ENCODE measurements at places on chromosomes 2 and 18.

- DNase-seq, result no peak
Measured at GRCh38 chr2:145123606-145124005, 603.7 kb upstream of the ZEB2 start.

DNA sequence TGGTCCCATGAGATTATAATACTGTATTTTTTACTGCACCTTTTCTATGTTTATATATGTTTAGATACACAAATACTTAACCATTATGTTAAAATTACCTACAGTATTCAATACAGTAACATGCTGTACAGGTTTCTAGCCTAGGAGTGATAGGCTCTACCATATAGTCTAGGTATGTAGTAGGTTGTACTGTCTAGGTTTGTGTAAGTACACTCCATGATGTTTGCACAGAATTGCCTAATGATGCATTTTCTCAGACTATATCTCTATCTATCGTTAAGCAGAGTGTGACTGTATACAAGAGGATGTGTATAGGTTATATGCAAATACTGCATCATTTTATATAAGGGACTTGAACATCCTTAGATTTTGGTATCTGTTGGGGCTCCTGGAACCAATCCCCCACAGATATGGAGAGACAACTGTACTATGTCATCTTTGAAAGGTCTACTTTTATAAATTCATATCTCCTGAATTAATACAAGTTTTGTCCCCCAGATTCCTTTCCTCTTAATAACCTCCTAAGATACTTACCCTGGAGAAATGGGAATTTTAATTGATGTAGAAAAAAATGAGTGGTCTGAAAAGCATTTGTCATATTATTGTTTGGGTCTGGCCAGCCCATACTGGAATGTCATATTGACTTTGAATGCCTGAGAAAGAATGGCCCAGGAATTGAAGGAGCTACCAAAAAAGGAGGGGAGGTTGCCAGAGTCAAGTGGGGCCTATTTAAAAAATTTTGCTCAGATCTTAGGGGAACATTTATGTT, 36.6 kb downstream of the EHBP1 start:
- no peak for DNase-seq

GRCh38 chr18:50280707-50281294, 522 bp downstream of the MBD1 start:
- no peak for DNase-seq

DNA sequence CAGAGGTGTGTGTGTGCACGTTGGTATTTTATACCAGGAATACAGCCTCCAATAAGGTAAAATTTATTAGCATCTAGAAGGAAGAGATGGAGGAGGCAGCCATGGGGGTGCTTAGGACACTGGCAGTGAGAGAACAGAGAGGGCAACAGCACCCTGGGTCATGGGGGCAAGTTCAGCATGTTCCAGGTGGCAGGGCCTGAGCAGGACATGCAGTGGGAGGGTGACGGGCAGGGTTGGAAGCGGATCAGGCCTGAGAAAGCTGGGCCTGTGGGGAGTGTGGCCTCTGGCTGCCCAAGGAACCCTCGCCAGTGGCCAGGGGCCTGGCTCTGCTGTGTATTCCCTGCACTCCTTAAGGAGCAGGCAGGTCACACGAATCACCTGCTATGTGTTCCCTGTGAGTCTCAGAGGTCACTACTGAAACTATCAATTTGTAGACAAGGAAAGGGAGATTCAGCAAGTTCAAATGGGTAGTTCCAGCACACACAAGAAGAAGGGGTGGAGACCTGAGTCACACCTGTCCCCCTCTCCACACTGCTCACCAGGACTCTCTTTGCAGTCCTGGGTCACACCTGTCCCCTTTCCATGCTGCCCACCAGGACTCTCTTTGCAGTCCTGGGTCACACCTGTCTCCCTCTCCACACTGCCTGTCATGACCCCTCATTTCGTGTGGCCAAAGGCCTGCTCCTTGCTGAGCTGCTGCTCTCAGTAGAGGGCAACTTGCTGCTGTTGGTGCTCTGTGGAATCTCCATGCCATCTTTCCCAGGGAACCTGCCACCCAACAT, 463.9 kb upstream of the HS6ST1 start:
- DNase-seq, result no peak

DNA sequence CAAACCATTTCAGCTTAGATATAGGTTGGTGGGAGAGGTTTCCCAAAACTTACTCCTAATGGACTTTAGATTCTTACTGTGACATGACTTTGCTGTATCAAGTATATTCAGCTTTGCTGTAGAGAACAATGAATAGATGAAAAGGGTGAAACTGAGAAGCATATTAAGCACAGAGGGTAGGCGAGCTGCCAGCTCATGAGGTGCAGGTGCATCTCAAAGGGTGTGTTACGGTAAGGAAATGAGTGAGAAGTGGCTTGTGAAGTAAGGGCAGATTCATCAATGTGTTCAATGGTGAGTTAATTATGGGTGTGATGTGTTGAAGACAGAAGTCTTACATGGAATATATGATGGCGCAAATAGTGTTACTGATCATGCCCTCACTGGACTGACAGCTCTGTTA, 49.3 kb downstream of the CD8B2 start:
- no peak for DNase-seq

DNA sequence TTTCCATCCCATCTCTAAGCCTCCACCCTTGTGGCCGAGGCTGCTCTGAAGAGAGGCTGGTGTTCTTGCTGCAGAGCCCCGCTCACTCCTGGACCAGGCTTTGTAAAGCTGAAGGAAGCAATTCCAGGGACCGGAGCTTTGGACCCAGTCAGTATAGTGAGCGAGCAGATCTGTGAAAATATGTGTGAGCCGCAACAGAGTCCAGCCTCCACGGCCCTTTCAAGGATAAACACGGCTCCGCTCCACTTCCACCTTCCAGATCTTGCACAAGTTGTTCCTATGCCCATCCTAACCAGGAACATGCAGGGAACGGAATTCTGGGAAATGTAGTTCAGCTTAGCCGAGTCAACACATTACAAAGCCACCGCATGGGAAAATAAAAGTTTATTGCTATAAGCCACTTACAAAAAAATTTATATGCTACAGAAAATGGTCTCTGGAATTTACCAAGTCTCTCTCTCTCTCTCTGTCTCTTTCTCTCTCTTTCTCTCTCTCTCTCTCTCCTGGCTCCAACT, 151.7 kb upstream of the ZNF521 start:
- DNase-seq, result no peak

GRCh38 chr2:120344976-120345581, 857 bp upstream of the INHBB start:
- DNase-seq, result no peak

- DNase-seq, result no peak
Measured at GRCh38 chr2:187302586-187302985, 145.5 kb downstream of the CALCRL start.

- no peak for DNase-seq
Measured at GRCh38 chr2:14492920-14493503, 139.5 kb upstream of the LRATD1 start.

Data from germinal center (tissue), 1 donor.